SK-N-MC (cell line): ENCODE measurements at places on chromosomes 11 and 22.

- DNase-seq, result no peak
Observed at GRCh38 chr11:19557720-19558140, 154.9 kb upstream of the NAV2 start.

DNA sequence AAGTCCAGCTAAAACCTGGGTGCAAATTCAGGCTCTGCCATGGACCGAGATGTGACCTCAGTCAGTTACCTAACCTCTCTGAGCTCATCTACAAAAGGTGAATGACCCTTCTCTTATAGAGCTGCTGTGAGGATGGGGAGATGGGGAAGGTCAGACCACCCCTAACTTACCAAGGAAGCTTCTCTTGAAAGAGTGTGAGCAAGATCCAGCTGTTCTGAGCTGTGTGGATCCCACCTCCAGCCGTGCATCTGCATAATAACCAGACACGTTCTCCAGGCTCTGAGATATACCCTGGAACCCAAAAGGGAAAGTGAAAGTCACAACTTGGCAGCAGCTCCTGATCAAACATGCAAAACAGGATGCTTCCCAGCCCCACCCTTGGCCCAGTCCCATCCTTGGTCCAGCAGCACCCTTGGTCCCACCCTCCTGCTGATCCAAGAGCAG is at the start of gene APOL3:
Gene APOL3 (minus strand): TSS at position 257 of the 444 bp plus-strand sequence. CDS start 11,700 bp downstream, outside the sequence.
- no peak for DNase-seq

- no peak for DNase-seq
Observed at GRCh38 chr11:131923309-131923708, 552.9 kb downstream of the NTM start.

DNA sequence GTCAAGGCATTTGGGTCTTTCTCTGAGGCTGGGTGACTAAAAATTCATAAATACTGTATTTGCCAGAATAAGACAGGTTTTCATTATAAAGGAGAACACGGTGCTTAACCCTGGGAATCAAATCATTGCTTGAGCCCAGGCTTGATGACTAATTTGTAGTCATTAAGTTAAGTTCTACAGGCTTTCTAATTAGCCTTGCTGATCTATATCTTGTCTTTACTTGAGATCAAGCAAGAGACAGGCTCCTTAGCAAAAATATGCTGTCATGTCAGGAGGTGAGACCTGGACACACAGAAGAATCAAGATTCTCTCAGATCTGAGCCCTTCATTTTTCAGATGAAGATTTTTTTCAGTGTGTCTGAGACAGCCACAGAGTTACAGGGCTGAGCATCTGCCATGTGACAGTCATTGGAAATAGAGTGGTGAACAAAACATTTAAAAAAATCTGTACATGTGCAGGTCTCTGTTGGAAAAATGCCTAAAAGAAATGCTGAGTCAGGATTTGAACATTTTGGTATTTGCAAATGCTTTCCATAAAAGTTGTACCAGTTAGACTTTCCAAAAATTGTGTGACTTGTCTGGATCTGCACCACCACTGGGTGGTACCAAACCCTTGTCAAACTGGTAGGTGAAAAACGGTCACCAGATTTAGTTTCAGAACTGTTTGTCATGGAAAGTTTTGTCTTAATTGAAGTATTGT is 14.6 kb downstream of the ACAT1 start:
- DNase-seq, result peak; percentile 20
